ENCODE measurements at places on chromosomes 1 and 21. TPM values are rescaled to one million over a fixed set of nuclear protein-coding genes. Genes with fewer than 3 reads are reported as not detected.

ARHGEF10L gene
- 77.5 TPM for total RNA-seq

DNA sequence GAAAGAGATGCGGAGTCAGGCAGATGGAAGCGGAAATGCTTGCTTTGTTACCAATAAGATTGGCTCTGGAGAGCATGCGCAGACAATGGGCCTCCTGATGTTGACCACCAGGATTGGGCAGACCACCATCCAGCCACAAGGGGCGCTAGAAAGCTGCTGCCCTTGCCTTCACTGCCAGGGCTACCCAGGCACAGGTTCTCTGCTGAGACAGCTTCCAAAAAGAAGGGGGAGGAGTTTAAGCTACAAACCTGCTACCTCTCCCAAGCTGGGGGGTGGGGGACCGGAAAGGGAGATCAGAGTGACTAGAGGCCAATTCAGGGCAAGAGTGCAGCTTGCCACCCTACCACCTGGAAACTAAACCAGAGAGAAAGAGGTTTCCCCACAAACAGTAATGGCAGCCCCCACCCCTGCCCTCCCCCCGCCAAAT, 369.7 kb downstream of the RRAGC start:
- peak; percentile 18 for DNase-seq

DNA sequence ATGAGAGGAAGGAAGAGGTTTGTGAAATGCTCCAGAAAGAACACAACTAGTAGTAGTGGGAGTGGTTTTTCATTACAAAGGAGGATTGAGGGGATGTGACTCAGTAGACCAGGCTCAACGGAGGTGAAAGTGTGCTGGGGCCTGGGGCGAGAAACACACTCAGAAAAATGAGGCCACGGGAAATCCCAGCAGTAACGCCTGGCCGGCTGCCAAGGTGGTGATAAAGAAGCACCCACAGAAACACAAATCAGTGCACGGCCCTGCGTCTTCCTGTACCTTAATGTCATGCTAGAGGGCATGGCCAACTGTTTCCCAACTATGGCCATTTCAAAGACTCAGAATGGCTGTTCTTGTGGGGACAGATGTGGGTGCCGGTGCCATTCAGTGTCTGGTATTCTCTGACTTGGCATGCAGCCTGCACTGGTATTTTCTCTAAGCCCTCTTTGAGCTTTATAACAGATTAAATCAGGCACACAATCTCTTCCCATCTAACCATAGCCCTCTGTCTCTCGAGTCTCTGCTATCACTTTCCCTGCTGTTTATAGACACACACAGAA, 38.2 kb downstream of the URB2 start:
- no peak for DNase-seq

DNA sequence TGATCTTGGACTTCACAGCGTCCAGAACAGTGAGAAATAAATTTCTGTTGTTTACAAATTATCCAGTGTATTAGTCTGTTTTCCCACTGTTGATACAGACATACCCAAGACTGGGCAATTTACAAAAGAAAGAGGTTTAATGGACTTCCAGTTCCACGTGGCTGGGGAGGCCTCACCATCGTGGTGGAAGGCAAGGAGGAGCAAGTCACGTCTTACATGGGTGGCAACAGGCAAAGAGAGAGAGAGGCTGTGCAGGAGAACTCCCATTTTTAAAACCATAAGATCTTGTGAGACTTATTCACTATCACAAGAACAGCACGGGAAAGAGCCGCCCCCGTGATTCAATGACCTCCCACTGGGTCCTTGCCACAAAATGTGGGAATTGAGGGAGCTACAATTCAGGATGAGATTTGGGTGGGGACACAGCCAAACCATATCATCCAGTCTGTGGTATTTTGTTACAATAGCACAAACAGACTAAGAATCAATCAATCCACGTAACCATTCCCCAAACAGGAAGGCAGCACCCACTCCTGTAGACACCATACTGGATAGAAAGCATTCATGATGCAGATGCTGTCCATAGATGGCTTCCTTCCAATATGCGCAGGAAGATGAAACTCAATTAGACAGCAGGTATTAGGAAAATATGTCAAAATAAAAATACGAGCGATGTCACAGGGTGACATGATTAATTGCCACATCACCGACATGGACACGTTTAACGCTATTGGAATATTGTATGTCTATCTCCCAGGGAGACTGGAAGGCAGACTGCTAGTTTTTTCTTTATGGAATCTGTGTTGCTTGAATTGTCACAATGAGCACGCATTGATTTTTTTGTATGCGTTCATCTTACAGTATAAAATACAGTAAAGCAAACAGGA, 22.8 kb downstream of the ECE1 start:
- no peak for DNase-seq

GRCh38 chr1:212716161-212716560, 16.5 kb upstream of the BATF3 start:
- no peak for DNase-seq

DNA sequence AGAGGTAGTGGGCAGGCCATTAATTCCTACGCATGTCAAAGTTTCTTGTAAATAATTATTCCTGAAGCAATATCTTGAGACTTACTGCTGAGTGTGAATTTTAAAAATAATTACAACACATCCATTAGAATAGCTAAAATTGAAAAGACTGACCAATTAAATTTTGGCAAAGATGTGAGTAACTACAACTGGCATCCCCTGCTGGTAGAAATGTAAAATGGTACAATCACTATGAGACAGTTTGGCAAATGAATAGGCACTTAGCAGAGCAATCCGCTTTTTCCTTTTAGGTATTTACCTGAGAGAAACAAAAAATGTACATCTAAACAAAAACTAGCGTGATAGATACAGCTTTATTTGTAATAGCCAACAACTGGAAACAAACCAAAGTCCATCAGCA, 798.9 kb downstream of the BRINP3 start:
- DNase-seq, result no peak

GRCh38 chr21:42062236-42063022, 8.7 kb upstream of the UMODL1 start:
- peak; percentile 54 for DNase-seq

DNA sequence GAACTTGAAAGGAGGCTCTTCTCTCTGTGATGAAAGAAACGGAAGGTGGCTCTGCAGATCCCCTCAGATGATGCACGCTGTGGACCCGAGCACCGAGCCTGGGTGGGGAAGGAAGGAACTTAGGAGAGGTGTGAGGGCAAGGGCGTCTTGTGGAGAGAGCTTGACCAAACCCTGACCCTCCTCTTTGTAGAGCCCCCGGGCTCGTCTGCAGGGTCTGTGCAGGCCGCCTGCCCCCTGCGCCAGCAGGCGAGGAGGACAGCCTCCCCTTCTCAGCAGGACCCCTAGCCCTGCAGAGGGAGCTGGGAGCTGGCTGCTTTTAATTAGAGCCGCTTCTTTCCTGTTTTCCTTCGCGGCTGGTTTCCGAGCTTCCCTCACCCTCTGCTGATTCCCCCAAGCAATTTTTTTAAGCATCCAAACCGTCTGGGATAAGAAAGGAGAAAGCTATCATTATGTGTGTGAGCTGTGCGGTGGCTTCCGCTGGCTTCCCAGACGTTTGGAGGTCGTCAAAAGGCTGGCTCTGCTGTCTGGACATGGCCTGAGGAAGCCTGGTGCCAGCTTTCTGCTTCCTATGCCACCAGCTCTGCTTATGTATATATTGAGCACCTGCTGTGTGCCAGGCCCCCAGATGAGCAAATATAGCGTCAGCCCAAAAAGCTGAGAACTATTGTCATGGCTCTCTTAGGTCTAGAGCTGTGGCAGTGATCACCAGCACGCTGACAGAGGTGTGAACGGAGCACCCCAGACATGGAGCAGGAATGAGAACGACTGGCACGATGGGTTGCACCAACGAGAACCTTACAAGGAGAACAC, 160.2 kb upstream of the IRF2BP2 start:
- no peak for DNase-seq

MUTYH gene
- total RNA-seq, result 17.0 TPM

DNA sequence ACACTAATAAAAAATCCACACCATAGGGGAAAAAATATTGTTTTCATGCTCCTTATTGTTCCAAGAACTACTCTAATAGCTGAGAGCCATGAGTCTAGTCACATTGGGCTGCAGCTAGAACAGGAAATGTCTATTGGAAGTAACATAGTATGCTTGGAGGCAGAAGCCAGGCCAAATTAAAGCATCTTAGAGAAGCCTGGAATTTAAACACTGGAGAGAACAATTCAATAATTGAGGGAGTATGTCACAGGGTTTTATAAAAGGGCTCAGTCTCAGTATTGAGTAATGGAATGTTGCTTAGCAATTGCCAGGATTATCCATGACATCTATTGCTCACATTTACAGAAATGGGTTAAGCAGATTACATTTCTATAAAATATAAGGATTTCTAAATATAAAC, 471.3 kb downstream of the LMO4 start:
- no peak for DNase-seq

ARID4B gene
- 31.0 TPM for total RNA-seq

SPRR2B gene
- not detected for total RNA-seq

DNA sequence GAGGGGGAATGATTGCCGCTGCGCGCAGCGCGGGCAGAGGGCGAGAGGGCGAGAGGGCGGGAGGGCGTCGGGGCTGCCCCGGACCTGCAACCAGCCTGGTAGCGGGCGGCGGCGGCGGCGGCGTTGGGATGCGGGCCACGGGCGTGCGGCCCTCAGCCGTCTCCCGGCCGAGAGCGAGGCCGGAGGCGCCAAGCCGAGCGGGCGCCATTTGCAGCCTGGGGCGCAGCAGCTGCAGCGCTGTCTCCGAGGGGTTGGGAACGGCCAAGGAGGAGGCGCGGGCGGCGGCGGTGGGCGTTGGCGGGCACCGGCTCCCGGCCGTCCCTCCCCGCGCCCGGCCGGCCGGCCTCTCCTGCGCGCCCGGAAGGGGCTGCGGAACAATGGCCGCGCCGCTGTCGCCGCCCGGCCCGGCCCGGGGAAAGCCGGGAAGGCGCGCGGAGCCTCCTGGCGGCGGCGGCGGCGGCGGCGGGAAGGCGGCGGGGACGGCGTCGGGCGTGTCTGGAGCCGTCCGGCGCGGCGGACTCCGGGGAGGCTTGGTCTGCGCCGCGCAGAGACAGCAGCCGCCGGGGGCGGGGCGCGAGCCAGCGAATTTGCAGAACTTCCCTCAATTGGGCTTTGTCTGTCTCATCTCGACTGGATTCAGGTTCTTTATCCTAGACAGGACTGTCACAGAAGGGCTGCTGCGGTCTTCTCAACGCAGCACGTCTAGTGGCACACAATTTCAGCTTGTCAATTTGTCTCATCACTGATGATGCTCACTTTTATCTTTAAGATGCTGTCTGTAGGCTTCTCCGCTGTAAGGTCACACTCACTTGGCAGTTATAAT, 35.7 kb downstream of the ZBTB8B start:
- peak; percentile 66 for DNase-seq

C1orf94 gene
- not detected for total RNA-seq

ADORA1 gene
- total RNA-seq, result 1.6 TPM

- DNase-seq, result no peak
Observed at GRCh38 chr1:46529031-46529630, 22.3 kb downstream of the KNCN start.
